ENCODE measurements at places on chromosomes 3 and 15.

DNA sequence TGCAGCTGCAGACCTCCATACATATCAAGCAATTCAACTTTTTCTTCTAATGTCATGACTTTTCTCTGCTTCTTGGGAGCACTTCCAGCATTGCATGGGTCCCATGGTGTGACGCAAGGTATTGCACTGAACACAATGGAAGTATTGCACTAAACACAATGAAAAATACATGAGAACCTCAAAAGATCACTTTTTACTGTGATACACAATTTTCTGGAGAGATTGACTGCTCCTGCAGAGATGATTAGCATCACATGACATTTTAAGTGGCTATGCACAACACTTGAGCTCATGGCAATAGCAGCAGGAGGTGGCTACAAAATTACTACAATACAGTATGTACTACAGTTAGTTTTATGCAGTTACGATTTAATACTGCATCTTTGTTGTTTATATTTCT, 113.5 kb upstream of the BHLHE40 start:
- DNase-seq = no peak

DNA sequence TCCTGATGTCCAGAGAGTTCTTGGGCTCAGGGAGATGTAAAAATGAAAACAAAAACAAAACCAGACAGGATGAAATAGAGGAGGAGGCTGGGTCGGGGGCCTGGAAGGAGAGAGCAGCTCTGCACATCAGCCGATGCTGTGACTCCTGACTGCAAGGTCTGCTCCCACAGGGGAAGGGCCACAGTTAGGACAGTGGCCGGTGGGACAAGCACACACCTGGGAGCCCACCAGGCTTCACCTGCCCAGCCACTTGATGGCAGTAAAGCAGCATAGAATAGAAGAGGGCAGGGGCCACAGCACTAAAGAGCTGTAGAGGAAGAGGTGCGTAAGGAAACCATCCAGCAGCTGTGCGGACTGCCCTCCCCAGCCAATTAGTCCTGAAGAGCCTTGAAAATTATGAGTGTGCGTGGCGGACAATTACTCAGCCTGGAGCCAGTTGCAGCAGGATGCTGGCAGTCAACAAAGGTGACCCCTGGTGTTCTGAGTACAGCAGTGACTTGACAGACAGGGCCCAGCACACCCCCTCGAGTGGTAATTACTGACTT, 29.8 kb downstream of the ALS2CL start:
- DNase-seq = peak; percentile 27

DNA sequence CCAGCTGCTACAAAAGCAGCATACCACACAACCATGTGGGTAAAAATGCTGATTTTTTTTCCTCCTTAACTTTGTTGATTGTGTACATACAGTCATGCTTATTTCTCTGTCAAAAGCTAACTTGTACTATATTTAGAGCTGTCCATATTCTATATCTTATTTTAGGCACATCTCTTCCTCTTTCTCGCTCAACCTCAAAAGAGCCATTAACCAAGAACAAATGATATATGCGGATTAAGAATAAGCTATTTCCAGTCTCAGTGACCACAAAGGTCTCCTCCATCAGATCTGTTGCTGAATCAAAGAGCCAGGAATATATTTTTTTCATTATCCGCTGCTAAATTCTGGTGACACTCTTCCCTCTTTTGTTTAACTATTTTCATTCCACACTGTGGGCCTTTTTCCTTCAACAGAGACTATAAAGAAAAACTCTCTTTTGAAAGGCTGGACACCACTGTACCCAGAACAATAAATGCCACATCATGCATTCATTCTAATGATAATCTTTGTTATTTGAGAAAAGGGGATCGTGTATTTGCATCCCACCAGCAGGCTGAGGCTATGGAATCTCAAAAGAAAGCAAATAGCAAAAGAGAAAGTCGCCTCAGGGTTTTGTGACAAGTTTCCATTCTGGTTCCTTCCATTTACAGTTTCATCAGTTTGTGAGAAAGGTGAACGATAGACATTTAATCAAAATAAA, 8.0 kb downstream of the TMEM212 start:
- no peak for DNase-seq

GRCh38 chr3:143658861-143659260, 189.4 kb downstream of the SLC9A9 start:
- DNase-seq = no peak

DNA sequence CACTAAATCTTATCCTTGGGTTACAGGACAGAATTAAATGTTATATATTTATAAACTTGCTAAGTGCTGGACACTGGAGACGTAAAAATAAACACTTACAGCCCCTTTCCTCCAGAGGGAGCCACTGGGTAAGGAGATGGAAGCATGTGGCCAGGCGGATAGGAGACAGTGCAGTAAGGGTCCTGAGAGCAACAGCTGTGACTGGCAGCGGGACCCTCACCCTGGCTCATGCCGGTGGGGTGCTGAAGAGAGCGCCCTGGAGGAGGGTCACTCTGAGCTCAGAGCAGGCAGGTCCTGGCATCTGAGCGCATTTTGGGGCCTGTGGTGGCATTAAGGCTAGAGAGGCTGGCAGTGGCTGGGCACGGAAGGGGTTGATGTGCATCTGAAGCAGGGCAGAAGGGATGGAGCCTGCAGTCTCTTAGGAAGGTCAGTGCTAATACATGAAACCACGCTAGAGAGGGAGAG, 16.0 kb downstream of the SEC61A1 start:
- DNase-seq = peak; percentile 8

DNA sequence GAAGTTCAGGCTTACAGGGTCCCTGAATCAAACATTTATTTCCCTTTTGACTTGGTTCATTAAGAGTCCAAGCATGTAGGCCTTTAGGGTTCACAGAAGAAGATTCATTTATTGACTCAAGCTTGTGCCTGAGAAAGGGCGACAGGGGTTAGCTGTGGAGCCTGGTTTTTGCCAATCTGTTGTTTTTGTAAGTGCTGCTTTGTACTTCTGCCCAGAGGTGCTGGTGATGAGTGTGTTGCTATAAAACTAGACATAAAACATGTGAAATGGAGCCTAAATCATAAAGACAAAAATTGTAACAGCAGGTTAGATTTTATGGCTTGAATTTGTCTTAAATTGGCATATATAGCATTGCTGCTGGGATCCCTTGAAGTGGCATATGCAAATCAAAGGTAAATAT, 308.3 kb upstream of the UBE2E2 start:
- DNase-seq = no peak

DNA sequence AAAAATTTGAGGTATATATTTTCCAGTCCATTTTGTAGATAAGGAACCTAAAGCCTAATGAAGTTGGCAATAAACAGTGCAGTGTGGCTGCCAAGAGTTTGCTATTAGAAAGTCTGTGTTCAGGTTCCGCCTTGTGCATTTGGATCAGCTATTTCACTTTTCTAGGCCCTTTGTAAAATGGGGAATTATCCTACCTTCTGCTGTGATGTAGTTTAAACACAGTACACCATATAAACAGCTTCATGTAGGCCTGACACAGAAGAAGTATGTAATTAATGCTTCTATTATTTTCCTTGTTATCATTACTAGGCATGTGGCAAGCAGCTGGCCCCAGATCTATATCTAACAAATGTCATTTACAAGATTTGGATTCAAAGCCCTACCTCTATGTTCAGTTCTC, 456.3 kb downstream of the GABRG3 start:
- no peak for DNase-seq

DNA sequence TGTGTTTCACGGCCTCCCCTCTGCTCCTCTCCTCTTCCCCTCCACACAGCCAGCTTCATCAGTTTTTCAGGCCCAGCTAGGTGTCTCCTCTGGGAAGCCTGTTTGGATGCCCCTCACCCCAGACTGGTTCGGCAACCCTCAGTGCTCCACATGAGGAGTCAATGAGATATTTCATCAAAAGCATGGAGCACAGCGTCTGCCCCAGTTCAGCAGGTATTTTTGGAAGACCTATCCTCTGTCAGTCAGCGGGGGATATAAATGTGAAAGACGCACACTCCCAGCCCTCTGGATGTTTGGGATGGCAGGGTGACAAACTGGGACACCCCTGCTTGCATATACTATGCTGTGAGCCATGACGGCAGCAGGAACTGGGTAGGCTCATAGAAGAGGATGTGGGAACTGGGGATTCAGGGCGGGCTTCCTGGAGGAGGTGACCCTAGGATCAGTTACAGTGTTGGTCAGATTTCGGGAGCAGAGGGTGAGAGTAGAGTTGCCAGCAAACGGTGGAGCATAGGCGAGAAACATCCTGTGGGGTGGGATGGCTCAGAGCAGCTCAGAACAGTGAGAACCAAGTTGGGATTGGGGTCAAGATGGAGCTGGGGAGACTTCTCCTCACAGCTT, 42.9 kb downstream of the PXYLP1 start:
- DNase-seq = no peak

- DNase-seq = no peak
These were observed 386.0 kb upstream of the RARB start for GRCh38 chr3:25041871-25042584.

- no peak for DNase-seq
These were observed 48.0 kb downstream of the EEFSEC start for GRCh38 chr3:128201158-128201755.

DNA sequence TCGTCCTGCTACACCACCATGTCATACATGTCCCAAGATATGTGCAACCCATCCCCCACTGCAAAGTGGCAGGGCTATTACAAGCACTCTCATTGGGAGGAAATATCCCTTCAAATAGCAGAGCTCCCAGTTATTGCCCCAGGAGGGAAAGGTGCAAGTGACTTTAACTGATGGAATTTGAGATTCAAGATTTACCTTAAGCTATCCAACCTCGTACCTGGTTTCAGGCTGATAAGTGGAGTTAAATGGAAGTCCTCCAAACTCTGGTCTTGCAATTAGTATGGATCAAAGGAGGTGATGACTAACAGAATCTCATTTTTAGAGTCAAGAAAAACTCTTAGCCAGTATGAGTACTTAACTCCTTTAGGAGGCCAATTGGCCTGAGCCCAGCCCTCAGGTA, 2.1 kb downstream of the SLCO2A1 start:
- no peak for DNase-seq

DNA sequence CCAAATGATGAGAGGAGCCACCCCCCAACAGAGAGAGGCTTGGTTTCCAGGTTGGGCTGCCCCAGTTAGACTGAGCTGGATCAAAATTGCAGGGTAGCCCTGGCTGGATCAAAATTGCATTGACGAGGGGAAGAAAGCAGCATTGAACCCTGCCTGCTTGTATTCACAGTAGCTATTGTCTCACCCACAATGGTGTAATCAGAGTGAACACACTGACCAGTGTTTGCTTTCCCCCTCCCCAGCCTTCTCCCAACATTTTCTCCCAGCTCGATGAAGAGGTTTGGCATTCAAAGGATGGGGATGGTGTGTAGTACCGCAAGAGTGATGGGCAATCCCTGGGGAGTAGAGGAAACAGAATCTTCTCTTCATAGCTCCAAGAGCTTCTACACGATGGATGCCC, 223.8 kb downstream of the ADAMTS9 start:
- no peak for DNase-seq

- no peak for DNase-seq
These were observed 34.5 kb downstream of the TBC1D5 start for GRCh38 chr3:17707813-17708543.

GRCh38 chr3:39207361-39208186, 15.2 kb upstream of the XIRP1 start:
- no peak for DNase-seq
